ENCODE measurements at places on chromosomes 16 and 17.

GRCh38 chr17:74187761-74188160, 15.7 kb upstream of the RPL38 start:
- DNase-seq = no peak

DNA sequence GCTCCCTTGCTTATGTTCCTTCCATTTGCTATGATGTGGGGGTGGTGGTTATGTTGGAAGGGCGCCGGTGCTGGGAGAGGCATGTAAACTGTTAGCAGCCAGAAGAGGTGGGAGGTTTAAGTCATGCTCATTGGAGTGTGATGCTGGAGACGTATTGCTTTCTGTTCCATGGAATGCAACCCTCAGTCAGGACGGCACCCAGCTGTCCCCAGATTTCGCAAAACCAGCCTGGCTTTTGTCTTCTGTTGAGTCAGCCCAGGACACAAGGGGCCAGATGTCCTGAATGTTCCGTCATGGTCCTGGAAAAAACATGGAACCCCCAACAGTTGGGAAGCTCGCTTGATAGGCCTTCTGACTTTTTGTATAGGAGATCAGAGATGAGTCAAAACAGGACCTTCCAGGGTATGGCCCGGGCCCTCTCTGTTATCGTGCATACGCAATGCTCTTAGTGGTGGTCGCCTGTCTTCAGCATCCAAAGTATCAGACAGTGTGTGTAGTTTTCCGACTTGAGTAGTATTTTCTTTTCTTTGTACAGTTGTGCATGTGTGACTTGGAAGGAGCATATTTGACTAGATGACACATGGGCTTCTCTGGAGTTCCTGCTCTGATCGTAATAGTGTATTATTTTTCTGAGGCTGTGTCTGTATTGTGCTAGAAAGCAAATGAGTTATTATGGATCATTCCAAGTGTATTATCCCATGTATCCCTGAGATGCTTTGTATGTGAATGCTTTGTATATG, 201.9 kb downstream of the SNX29 start:
- no peak for DNase-seq

GRCh38 chr17:64441772-64442540, 7.0 kb upstream of the MILR1 start:
- no peak for DNase-seq

DNA sequence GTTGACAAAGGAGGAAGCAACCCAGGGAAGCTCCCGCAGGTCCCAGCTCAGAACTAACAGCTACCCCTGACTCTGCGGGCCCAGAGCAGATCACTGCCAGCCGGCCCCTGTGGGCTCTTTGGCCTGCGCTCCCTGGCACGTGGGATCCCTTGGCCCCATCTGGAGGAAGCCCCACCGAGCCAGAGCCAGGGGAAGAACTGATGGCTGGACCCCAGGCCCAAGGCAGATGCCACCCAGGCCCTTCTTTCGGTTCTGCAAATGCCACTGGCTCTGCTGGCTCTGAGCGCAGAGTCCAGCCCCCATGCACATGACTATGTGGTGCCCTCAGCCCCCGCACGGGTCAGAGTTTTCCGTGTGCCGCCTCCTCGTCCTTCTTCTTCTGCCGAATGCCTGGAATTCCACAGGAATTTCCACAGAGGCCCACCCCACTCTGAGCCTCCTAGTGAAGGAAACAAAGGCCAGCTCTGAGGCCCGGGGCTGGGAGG, 35.8 kb upstream of the SNN start:
- DNase-seq = no peak

GRCh38 chr17:59160157-59161025, 4.8 kb downstream of the PRR11 start:
- DNase-seq = peak; percentile 49

GRCh38 chr17:725084-725483, 7.3 kb upstream of the TLCD3A start:
- DNase-seq = no peak

GRCh38 chr17:14922411-14922810, 342.7 kb downstream of the PMP22 start:
- no peak for DNase-seq

DNA sequence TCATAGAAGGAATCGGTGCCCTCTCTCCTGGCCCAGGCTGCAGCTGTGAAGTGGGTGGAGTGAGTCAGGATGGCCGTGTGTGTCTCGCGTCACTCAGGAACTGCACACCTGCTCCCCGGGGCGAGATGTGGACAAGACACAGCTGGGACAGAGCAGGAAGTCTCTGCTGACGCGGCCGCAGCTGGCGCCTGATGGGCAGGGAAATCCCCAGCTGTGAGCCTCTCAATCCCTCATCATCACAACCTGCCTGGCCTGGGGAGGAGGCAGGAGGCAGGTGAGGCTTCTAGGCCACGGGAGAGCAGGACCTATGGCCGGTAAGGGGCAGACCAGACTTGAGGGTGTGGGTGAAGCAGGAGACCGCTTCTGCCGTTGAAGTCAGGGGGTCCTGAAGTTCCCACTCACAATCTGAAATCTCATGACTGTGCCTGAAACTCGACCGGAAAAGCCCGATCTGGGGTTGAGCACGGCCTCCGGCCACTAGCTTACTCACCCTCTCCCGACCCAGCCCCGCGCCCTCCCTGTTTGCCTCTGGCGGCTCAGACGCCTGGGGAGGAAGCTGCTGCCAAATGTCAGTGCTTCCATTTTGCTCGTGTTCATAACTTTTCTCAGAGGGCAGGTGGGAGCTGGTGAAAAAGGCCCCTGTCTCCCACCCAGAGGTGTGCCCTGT, 1.1 kb upstream of the TRPV3 start:
- DNase-seq = peak; percentile 86

DNA sequence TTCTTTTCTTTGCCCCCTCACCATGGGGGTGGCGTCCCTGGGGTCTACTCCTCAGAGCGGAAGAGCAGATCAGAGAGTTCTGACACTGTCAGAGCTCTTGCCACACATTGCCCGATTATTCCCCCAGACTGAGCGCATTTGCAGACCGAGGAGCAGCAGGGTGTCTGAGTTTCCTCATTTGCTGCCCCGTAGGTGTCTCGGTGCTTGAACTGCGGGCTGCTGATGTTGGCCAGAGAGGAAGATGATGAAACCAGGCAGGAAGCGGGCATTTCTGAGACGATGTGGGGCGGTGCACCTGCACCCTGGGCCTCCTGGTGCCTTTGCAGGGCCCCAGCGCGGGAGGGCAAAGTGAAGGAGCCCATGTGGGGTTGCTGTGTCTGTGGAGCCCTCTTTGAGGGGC, 55.2 kb downstream of the ARSG start:
- peak; percentile 65 for DNase-seq

DNA sequence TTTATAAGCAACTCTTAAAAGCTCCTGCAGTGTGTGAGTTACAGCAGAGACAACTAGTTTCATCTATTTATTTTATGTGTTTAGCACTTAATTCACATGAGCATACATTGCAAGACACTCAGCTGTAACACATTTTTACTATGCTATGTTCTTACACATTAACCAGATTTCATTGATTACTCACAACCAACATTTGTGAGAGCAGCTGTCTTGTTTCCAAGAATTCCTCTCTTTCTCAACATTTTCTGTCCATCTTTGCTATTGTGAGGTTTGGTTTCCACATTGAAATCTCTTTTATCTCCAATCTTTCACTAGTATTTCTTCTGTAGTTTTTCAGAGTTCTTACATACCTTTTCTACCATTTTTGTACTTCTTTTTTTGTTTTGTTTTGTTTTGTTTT, 51.2 kb downstream of the COPRS start:
- no peak for DNase-seq

DNA sequence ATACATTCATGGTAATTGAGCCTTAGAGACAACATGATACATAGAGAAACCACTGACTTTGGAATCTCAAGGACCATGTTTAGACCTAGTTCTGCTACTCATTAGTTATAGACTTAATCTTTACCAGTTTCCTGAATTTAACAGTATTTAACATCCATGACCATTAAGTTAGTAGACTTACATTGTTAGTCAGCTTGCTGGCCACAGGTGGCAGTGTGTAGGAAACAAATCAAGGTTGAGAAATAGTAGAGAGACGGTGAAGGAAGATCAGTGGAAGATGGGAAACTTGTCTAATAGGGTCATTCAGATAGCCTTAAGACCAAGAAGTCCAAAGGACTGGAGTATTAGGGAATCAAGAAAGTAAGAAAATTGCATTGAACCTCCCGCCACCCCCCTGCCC, 31.0 kb downstream of the OMG start:
- DNase-seq = no peak

DNA sequence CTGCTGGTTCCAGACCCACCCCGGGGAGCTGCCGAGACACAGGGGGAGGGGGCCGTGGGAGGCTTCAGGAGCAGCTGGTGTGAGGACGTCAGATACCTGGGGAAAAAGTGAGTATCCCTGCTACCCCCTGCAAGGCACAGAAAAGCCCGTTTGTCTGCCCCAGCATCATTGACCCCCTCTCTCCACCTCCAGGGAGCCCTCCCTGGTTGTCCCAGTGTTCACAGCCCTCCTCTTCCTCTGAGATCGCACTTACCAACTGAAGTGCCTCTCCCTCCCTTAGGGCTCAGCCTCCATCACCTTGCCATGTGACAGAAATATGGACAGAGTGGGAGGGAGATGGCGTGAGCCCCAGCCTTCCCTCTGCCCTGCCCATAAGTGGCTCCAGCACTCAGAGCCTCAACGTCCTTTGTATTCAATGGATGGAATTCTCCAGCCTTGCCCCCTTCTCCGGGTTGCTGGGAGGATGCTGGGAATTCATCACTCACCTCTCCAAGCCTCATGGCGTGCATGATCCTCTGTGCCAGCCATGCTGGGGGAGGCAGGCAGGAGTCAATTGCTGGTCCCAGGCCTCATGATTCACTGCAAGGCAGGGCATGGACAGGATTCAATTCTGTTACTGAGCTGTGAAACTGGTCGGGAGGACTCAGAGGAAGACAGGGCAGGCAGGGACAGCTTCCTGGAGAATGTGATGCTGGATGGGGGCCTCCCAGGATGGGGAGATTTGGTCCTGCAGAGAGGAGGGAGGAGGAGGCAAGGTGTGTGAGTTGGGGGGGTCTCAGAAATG, 14.6 kb downstream of the SPNS3 start:
- DNase-seq = no peak

GRCh38 chr16:4200000-4200780, 41.7 kb downstream of the SRL start:
- no peak for DNase-seq
